ENCODE measurements at places on chromosomes 16 and 17.

DNA sequence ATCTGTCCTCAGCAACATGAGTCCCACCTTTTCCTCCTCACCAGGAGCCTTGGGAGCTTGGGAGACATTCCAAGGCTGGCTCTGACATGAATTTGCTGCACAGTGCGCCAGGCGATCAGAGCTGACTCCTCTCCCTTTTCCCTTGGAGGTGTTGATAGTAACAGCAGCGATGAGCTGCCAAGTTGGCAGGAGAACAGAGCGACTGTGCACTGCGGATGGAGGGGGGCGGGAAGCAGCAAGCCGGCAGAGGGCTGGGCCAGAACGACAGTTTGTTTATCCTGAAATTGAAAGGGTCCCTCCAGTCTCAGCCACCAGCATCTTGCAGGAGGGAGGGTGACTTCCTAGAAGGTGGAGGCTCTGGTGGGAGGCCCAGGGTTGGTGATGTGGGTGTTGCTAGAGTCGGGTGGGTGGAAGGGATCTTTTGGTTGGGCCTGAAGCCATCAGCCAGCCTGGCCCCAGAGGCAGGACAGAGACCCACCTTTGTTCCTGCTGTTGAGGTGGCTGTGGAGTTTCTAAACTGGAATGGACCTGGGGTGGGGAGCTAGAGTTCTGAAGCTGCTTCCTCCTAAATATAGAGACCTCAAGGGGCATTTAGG is 22.5 kb upstream of the DYNLL2 start:
- DNase-seq, result no peak

GRCh38 chr17:32536736-32537643 is 50.2 kb downstream of the CDK5R1 start:
- DNase-seq, result no peak

DNA sequence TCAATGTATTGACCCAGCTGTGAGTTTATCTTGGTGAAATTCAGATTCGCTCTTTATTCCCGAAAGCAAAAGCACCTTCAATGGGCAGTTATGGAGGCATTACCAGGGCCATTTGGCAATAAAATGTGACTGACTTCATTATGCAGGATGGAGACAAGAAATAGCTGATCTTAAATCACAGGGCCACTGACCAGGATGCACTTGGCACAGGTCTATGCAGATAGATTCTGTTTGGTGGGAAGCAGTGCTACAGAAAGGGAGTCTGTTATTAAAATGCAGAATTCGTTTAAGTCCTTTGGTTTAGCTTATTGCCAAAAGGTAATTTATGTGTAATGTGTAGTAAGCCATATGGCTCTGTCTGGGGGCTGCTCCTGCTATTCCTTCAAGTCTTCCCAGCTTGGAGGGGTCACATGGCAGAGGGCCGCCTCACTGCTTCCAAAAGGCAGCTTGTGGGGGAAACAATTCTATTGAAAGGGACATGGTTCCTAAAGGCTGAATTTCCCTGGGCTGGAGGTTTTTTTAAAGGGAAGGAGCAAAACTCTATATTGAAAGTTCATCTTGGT is 239.8 kb downstream of the HS3ST4 start:
- DNase-seq, result no peak

GRCh38 chr17:2222901-2223616 is 80.5 kb downstream of the SMG6 start:
- DNase-seq, result no peak

- DNase-seq, result no peak
Observed at GRCh38 chr17:33290253-33290652, 2.8 kb downstream of the ASIC2 start.

DNA sequence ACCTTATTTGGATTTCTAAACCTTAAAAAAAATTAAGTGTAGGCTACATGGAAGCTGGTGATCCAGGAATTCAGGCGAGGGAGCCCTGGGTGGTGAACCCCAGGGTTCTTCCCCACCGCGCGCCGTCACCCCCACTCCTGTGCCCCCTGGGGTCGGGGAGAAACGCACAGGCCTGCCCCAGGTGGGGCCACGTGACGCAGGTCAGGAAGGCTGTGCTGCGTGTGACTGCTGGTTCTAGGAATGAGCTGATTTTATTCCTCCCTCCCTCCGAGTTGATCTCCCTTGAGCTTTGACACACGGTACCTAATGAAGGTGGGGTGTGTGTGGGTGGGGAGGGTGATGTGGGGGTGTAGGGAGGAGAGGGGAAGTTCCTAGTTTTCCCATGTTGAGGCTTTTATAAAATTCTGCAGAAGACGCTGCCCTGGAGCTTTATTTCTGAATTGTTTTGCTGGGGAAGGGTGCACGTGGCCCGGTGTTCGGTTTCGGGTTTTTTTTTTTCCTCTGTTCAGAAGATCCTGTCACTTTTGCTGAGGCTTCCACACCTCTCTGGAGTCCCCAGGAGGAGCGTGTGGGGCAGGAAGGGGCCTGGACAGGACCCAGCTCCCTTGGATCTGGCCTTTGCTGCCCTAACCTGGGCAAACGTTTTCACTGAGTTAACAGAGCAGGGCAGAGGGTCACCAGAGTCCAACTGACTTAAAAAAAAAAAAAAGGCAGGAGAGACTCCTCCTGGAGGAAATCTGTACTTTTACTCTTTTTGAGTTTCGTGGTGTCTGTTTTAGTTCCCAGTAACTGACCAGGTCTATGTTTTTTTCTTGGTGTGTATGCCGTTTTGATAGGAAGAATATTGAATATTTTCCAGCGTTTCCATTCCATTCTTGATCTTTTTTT is 55.8 kb upstream of the GSE1 start:
- DNase-seq, result no peak

- no peak for DNase-seq
Observed at GRCh38 chr17:76866774-76867577, 1.2 kb upstream of the MGAT5B start.

DNA sequence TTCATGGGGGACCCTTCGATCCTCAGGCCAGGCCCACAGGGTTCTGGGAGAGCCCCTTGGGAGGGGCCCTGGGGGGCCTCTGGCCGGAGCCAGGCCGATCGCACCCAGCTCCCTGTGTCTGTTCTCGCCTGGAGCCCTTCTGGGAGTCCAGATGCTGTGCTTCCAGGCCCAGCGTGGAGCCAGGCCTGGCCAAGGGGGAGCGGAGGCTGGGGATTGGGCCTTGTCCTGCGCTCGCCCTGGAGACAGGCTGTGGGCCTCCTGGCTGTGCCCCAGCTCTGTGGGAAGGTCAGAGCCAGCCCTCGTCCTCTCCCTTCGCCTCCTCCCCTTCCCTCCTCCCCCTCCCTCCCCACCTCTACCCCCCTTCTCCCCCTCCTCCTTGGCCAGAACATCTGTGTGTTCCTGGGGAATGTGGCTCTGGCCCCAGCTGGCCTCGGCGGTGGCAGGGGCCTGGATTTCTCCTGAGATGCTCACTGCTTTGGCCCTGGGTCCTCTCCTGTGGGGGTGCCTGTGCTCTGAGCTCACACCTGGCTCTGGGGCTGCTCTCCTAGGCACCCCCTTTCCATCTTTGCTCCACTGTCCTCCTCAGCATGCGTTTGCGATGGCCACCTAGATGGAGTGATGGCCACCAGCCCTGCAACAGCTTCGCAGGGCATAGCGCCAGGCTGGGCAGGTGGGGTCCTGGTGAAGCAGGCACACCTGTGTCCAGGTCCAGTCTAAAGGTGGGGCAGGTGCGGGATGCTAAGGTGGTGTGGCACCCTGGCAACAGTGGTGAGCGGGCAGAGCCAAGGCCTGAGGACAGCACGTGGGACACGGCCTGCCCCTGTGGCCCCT is 90.6 kb upstream of the CIBAR2 start:
- no peak for DNase-seq

- DNase-seq, result no peak
Observed at GRCh38 chr16:19883966-19884485, 622 bp downstream of the GPRC5B start.

GRCh38 chr16:27259710-27260109 is 8.9 kb downstream of the NSMCE1 start:
- no peak for DNase-seq

- no peak for DNase-seq
Observed at GRCh38 chr17:80122026-80122575, 20.7 kb downstream of the GAA start.

DNA sequence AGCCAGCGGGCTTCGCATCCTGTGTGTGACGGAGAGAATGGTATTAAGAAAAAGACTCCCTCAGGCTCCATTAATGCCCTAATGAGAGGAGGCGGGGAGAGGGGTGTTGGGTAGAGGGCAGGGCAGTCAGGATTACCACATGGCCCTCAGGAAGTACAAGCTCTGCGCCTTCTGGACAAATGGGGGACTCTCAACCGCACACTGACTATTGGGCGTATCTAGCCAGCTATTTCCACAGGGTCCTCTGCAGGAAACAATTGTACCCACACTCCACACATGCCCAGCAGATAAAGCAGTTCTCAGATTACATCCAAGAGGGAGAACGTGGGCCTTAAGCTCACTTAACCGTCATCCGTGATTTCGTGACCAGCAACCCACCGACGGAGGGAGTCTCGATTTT is 14.7 kb downstream of the NXN start:
- no peak for DNase-seq

- no peak for DNase-seq
Observed at GRCh38 chr17:65147955-65148354, 10.8 kb downstream of the RGS9 start.
